ENCODE measurements at places on chromosomes 11 and 22.

DNA sequence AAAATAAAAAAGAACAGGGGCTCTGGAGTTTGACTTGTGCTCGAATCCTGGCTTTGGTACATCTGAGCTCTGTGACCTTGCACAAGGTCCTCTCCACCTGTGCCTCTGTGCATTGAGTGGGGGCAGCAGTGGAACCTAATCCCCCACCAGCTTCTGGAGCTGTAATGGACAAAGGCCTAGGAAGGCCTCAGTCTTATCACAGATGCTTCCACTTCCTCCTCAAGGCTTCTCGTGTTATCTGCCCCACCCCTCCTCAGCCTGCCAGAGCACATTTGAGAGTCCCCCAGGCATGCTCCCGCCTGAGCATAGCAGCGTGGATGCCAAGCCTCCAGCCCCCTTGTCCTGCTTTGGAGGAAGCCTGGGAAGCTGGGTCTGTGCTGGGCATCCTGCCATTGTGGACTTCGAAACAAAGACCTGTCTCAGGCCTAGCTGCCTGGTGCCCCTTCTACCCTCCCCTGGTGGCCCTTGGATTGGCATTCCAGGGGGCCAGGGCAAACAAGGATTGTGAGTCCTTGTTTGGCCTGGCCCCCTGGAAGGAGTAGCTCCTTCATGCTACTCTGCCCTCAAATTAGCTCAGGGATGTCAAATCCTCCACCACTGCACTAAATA lies 15.0 kb downstream of the SLC35E4 start:
- DNase-seq = no peak

DNA sequence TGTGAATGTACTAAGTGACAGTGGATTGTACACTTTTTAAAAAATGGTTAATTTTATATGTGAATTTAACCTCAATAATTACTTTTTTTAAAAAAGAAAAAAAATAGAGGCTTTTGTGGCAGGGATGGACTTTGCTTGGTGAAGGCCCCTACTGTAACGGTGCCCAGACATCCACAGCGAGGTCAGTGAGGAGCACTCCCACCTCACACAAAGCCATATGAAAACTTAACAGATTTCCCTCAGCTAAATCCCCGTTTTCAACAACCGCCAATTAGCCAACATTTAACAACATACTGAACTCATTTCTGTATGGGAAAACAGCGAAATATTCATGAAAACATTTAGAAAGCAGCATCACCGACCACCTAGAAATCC lies 642 bp upstream of the C11orf58 start:
- no peak for DNase-seq

GRCh38 chr22:20494978-20495860 lies at the start of gene KLHL22:
Gene KLHL22 (minus strand): TSS chr22:20495795. CDS start chr22:20489211, 6,584 bp downstream.
- DNase-seq = peak; percentile 58

DNA sequence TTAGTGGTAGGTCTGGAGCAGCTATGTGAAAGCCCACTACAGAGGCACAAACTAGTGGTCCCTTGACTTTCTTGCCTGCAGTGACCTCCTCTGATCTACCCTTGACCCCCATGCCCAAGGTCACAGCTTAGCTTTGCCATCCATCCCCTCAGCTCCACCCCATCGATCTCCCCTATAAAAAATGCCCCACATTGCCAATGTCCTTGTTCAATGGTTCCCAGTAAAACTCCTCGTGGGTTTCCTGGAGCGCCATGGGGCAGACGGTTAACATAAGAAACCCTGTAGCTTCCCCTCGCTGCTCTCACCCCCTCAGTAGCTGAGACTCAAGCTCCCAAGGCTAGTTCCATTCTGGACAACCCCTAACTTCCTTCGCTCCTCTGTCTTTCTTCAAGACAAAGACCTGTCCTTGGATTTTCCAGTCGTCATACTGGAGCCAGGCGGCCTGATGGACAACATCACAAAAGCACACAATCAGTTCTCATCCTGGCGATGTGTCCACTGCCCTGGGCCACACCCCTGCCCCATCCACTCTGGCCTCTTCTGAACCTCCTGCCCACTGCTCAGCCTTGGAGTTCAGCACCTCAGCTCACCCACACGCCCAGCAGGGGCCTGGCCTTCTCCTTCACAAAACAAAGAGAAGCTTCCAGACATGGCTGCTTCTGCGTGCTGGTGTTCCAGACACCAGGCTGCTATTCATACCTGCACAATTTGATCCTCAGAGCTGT lies 1429.3 kb downstream of the BRD1 start:
- no peak for DNase-seq

GRCh38 chr11:14320020-14320419 lies 39.0 kb downstream of the RRAS2 start:
- DNase-seq = no peak

DNA sequence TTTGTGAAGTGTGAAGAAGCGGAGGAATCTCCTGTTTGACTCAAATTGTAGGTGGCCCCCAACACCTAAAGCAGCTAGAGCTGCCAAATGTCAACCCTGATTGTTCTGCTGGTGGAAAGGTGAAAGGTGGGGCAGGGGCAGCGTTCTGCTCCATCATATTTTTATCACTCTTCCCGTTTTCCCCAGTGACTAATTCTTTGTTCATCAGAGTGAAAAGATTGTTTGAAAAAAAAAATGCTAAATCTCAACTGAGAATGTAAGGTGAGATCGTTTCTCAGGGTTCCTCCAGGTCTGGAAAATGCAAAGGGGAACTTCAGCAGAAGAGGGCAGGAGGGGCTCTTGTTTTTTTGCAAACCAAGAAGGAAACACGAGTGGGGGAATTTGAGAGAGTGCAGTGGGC lies 137.7 kb downstream of the MN1 start:
- DNase-seq = peak; percentile 20

- no peak for DNase-seq
These were observed 14.7 kb upstream of the APOL6 start for GRCh38 chr22:35633520-35633919.

- no peak for DNase-seq
These were observed 53.8 kb downstream of the SWAP70 start for GRCh38 chr11:9717719-9718118.

DNA sequence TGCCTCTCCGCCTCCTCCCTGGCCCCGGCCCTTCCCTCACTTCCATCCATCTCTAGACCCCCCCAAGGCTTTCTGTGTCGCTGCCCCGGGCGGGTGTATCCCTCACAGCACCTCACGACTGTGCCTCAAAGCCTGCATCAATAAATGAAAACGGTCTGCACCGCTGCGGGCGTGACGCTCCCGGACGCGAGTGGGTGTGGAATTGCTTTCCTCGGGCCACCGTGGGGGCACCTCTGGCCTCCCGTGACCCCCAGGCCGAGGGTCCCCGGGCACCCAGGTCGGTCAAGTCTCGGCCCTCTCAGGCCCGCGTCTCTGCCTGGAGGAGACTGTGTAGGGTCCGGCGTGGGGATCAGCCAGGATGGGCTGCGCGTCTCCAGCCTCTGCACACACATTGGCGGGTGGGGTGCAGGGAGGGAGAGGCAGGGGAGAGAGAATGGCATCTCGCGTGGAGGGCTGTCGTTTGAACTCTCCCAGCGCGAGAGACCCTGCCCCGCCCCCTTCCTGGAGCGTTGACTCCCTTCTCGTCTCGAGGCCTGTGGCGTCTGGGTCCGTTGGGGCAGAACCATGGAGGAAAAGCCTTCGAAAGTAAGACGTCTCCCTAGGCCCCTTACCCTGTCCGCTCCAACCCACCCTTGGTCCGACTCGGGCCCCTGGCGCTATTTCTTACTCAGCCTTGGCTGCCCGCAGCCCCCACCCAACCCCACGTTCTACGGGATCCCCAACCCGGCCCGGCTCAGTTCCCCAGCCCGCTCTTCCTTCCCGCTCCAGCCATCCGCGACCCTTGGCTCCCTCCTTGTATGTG lies at the start of gene CATSPERZ:
Gene CATSPERZ, plus strand, starts transcription at position 512 of the 802 bp plus-strand sequence. Its CDS starts 53 bp downstream, at position 565.
- DNase-seq = no peak

DNA sequence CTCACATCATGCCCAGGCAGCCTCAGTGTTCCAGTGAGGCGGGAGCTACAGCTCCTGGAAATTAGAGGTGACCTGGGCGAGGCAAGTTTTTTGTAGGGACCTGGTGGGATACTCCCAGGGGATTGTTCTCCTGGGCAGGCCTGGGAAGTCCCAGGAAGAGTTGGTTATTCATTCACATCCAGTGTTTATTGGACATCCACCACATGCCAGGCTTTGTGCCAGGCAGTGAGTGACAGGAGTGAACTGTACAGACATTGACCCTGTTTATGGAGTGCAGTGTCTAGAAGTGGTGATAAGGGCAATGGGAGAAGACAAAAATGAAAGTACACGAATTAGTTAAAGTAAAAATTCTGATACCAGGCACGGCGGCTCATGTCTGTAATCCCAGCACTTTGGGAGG lies 29.4 kb downstream of the YWHAH start:
- no peak for DNase-seq

DNA sequence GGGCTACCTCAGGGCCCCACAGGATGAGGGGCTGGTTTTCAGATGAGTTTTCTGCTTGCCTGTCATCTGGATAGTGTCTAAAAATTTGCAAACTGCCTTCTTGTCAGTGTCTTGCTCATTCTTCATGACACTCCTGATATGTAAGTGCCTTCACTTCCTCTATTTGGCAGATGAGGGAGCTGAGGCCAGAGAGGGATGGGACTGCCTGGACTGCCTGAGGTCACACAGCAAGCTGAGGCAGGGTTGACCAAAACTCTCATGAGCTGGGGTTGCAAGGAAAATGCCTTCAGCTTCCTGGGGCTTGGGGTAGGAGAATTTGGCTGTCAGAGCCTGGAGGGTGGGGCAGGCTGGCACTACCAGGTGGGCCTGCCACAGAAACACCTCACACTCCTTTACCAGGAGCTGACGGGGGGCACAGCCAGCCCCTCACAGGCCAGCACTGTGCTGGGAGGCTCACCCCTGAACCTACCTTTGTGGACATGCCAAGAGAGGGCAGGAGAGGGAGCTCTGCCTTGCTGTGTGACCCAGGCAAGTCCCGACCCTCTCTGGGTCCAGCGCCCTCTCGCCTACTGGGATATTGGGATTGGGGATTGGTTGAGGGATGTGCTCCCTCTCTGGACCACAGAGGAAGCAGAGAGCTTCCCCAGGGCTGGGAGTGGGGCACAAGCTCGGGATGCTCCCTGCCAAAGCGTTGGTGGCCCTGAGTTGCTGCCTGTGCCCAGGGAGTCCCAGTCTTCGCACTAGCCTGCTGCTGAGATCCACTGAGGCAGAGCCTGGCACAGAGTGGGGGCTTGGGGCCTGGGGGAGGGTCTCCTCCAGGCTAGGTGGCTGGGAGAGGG lies 1.9 kb upstream of the P2RY6 start:
- no peak for DNase-seq

DNA sequence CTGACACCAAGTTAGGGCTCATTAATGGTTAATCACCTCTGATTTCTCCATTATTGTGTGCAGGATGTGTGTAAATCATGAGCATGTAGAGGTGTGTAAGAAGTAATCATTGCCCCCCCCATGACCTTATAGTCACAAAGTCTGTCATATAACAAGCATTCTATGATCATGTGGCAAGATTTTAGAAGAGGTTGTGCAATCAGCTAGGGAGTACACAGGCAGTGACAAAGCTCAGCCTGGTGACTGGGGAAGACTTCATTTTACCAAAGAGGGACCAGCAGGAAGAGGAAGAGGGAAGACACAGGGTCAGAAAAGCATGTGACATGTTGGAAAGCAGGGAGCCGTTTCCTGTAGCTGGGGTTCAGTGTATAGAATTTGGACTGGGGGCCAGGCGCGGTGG lies 176.5 kb upstream of the LARGE1 start:
- DNase-seq = no peak

GRCh38 chr11:63749624-63750023 lies 19.0 kb downstream of the ZFTA start:
- no peak for DNase-seq

GRCh38 chr22:19554834-19555404 lies 30.7 kb upstream of the CLDN5 start:
- no peak for DNase-seq

DNA sequence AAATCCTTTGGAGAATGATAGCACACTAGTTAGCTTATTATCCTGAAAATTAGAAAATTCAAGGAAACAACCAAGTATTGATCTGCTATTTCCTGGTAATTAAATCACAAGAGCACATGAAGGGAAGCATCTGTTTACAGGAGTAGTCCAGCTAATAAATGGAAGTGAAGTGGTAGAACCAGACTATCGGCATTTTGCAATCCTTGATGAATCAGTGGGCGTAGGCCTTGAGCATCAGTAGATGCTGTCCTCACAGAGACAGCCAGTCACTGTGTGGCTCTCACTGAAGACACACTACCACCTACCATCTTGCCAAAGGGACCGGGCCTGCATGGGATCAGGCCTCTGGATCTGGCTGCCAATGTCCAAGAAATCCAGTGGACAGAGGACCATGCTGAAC lies 69.8 kb downstream of the FBLN1 start:
- no peak for DNase-seq

DNA sequence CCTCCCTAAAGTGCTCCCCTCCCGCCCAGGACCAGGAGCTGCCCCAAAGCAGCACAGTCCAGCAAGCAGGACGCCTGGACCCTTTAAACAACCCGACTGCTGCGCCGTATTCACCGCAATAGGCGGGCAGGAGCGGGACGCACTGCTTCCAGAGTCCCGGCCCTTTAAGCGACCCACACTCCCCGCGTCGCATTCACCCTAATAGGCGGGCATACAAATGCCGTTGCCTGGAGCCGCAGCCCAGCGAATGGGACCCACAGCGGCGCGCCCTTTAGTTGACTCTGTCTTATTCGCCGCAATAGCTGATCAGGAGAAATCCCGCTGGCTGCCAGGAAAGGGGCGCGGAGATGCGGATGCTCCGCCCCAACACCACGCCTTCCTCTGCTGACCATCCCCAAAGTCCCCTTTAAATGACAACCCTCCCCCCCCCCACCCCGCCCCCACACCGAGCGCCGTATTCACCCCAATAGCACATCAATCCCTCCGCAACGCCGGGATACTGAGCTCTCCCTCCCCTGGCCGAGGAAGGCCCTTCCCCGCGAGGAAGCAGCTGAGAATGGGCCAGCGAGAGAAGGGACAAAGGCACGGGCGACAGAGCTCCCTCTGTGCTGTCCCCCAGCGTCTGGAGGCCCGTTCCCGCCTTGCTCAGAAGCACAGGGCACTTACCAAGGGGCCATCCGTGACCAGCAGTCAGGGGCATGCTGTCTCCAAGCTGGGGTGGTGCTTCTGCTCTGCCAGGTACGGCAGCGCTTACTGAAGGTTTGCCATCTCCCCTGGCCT lies 4.7 kb downstream of the OSBPL5 start:
- no peak for DNase-seq

DNA sequence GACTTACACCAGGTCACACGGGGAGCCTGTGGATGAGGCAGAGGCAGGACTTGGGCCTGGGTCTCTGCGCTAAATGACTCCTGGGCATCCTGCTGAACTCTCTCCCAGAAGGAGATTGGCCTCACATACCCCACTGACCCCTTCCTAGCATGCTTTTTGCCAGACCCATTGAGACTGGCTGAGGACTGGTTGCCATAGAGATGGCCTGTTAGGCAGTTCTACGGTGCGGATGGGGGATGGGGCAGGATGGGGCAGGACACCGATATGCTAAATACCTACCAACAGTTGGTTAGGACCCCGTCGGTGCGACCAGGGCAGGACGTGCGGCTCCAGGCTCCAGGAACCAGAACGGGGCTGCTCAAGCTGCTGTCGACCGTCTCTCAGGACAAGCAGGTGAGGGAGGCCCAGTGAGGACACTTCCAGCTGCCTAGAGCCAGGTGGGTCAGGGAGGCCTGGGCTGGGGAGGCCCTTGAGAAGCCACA lies at the start of gene TSGA10IP:
Gene TSGA10IP, plus strand, starts transcription at position 51 of the 482 bp plus-strand sequence. Its CDS starts 196 bp downstream, at position 247.
- no peak for DNase-seq

GRCh38 chr11:66240781-66241136 lies 27.7 kb upstream of the RAB1B start:
- no peak for DNase-seq
